ENCODE measurements at places on chromosomes 1 and 21. TPM values are rescaled to one million over a fixed set of nuclear protein-coding genes. Genes with fewer than 3 reads are reported as not detected.

Gene PIGK
- polyA plus RNA-seq = 13.7 TPM

Gene OXCT2
- polyA plus RNA-seq = 0.19 TPM

Gene ITGB2
- 9.5 TPM for polyA plus RNA-seq

Gene PPFIA4
- 0.79 TPM for polyA plus RNA-seq

Gene TMEM183A
- 40.8 TPM for polyA plus RNA-seq

Gene NTMT2
- not detected for polyA plus RNA-seq

Gene S100A1
- 31.7 TPM for polyA plus RNA-seq

All from adipose tissue (tissue), 3 donors.